Right lung (tissue), 10 donors: ENCODE measurements at places on chromosomes 13 and 19. TPM values are rescaled to one million over a fixed set of nuclear protein-coding genes. Genes with fewer than 3 reads are reported as not detected.

Gene SSBP4
- 85.9 TPM for polyA plus RNA-seq

Gene APOC1
- 13.2 TPM for polyA plus RNA-seq

Gene ZNF626
- 22.0 TPM for polyA plus RNA-seq

Gene NCR1
- polyA plus RNA-seq, result 0.19 TPM

GRCh38 chr19:33393286-33394005 lies 19.9 kb downstream of the CEBPG start:
- DNase-seq, result no peak

DNA sequence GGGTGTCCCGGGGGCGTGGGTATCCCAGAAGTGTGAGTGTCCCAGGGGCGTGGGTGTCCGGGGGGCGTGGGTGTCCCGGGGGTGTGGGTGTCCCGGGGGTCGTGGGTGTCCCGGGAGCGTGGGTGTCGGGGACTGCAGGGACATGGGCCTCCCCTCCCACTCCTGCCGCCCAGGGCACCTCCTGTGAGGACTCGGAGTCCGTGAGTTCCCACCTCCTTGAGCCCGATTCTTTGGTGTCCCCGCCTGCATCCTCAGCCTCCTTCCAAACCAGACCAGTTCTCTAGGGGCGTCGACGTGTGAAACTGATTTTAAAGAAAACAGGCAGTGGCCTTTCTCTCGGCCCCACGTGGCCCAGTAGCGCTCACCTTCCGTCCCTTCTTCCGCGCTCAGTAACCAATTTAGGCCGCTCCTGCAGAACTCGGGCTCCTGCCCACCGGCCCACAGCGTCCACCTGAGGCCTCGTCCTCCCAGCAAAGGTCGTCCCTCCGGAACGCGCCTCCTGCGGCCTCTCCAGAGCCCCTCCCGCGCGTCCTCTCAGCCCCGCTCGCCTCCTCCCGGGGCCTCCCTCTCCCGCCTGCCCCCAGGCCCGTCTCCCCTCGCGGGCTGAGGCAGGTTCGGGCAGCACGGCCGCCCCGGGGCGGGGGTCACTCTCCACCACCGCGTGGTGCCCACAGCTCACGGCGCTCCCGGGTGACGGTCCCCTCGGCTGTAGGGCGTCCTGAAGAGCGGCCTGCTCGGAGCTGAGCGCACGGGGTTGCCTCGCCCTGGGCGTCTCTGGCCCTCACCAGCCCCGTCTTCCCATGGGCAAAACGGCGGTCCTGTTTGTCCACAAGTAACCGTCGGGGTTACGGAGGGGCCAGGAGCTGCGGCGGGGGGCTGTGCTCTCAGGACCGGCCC lies 3.8 kb downstream of the F7 start:
- DNase-seq, result no peak

- DNase-seq, result no peak
Measured at GRCh38 chr19:45960595-45961235, 12.9 kb downstream of the NOVA2 start.

- no peak for DNase-seq
Measured at GRCh38 chr19:28504139-28504538, 708.8 kb downstream of the UQCRFS1 start.

DNA sequence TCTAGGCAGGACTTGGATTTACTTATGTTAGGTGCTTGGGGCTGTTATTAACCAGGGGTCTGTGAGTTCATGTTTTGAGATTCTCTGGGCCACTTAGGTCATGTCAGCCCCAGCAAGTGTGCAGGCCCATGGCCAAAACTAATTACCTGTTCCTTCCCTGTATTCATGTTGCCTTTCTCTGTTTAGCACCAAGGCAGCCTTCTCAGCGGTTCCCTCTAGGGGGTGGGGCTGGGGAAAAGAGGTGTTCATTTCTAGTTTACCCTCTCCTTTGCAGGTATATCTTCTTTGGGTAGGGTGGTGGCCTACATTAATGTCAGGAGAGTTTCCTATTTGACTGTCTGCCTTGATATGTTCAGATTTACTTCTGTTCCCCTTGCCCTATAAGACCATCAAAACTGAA lies 61.7 kb downstream of the PDS5B start:
- no peak for DNase-seq

- DNase-seq, result no peak
Measured at GRCh38 chr19:2795827-2796658, 10.7 kb downstream of the THOP1 start.

- no peak for DNase-seq
Measured at GRCh38 chr13:23799945-23800344, 89.3 kb downstream of the MIPEP start.

GRCh38 chr13:45353895-45354294 lies 12.9 kb upstream of the TPT1 start:
- DNase-seq, result no peak

- DNase-seq, result no peak
Measured at GRCh38 chr13:47908197-47908902, 92.7 kb downstream of the SUCLA2 start.

- DNase-seq, result no peak
Measured at GRCh38 chr13:75357576-75358289, 124.2 kb downstream of the TBC1D4 start.

- DNase-seq, result no peak
Measured at GRCh38 chr13:41054919-41055619, 6.2 kb upstream of the WBP4 start.

DNA sequence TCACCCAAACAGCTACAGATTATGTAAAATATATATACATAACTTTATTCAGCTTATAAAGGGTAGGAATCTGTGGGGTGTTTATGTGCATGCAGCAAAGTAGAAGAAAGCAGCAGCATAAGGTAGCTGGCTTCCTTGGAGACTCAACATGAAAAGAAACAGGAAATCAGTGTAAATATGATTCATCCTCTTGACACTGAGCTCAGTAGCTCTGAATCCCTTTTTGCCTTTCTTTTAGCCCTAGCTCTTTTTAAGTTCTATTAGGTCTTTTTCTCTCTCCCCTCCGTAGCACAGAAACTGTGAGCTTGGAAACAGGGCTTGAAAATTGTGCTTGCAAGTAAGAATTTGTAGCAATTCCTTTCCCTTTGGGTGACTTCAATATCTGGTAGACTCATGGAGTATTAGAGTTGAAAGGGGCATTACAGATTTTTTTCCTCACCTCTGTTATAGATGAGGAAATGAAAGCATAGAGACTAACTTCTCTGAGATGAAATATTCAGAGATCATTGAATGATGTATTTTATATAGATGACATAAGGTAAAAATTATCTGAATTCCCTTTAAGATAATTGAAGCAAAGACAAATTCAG lies 314.4 kb downstream of the PCDH9 start:
- DNase-seq, result no peak

GRCh38 chr19:12695997-12696365 lies 450 bp downstream of the FBXW9 start:
- no peak for DNase-seq

DNA sequence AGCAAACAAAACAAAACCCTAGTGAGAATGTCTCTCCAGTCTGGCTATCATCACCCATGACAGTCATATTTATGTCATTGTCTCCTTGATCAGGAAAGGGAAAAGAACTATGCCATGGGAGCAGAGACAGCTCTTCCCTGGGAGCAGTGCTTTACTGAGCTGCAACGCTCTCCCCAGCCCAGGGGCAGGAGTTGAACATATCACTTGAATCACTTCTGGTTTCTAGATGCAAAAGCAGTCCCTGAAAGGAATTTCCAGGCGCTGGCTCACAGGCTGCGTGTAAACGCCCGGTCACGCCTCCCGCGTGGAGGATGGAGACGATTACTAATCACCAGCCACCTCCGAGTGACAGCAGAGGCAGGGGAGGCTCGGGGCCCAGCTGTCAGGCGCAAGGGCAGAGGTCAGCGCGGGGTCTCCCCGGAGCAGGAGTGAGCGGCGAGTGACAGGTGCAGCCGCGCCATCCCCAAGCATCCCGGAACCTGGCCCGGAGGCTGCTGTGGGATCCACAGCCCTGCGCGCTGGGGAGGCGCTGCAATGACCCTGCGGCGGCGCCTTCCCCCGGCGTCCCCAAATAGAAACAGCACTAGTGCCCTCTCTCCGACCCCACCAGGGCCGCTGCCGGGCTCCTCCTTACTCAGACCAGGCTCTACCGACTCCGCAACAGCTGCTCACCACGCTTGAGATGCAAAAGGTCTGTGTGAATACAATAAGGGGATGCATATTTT lies 23.5 kb upstream of the DCLK1 start:
- no peak for DNase-seq

GRCh38 chr13:73287831-73288230 lies 229.0 kb downstream of the KLF5 start:
- no peak for DNase-seq

GRCh38 chr19:49924004-49924880 lies 4.8 kb upstream of the ATF5 start:
- no peak for DNase-seq
